ENCODE measurements at places on chromosomes 6 and 20.

- no peak for DNase-seq
Measured at GRCh38 chr6:22838345-22838744, 269.0 kb downstream of the HDGFL1 start.

DNA sequence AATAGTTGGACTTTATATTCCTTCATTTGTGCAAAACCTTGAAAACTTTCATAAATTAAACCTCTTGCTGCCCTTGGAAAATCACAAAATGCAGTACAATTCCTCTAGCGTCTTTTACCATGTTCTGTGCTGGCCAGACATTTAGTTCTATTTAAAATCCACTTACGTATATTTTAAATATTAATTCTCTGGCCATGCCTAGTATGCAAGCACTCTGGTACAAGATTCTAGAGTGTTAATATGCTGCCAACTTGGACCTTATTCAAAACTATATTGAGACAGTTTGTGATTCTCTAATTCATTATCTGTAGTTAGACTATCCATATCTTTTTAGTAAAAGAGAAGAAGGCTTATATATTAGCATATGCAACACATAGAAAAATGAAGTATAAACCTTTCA, 328.1 kb downstream of the ARHGAP18 start:
- no peak for DNase-seq

GRCh38 chr20:59020938-59021551, 1.8 kb downstream of the TUBB1 start:
- no peak for DNase-seq

DNA sequence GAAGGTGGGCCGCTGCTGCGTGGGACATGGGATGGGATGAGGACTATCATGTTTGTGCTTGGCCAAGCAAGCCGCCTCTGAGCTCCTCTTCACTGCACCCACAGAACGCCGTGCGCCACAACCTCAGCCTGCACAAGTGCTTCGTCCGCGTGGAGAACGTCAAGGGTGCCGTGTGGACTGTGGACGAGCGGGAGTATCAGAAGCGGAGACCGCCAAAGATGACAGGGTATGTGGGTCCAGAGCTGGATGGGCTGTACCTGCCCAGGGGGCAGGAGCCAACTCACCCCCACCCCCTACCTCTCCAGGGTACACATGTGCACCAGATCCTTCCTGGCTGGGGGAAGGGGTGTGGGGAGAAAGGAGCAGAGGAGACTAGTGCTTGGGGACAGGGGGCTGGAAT, 43.5 kb upstream of the MDFI start:
- no peak for DNase-seq

DNA sequence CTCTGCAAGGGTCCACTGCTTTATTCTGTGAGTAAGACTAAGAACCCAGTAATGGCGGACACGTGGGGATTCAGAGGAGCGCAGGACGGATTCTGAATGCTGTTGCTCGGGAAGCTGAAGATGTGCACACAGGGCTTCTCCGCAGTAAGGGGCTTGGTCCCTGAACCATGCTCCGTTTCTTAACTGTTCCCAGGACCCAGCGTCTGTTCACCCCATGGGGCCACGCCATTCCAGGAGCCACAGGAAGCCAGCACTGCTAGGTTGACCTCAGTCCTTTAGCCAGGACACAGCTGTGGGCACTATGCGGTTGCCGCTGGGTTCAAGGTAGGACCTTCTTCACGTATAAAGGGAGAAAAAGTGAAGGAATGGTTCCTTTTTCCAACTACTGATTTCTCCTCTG, 59.8 kb downstream of the IRF4 start:
- DNase-seq, result no peak

GRCh38 chr20:4167261-4168021, 152.1 kb upstream of the RNF24 start:
- DNase-seq, result peak; percentile 25

GRCh38 chr6:10386756-10387654, 27.9 kb downstream of the TFAP2A start:
- DNase-seq, result no peak

DNA sequence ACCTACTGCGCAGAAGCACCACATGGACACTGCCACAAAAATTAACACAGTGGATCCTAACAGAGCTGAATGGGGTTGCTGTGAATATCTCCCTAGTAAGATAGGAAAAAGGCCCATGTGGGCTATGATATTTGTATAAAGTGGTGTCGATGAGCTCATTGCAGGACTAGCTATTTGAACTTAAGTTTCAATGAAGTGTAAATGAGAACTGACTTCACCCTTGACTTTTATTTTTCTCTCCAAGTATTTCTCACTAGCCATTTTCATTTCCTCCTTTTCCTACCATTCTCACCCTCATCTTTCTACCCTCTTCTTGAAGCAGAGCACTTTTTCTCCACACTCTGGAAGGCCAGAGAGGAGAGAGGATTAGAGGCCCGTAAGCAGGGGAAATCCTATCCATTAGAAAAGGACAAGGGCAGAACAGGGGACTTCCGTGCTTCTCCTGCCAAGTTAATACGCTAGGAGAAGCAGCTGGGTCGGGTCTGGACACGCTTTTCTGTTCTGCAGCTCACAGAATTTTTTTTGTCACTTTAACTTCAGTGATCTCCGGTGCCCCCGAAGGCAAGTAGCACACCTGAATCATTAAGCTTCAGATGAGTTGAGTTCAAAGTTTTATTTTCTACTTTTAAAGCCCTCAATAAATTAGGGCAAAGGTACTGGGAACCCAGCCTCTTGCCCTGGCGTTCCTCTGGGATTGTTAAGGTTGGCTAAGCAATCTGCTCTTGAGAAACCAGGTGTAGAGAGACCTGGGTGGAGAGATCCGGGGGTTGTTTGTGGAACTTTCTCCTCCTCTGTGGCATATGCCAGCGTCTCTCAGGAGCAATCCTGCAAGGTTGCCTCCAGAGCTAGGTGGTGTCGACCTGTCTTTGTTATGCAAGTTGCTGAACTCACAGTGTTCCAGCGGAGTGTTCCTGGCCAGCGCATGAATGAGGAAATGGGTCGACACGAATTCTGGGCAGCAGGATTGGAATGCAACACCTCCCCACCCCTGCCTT, 56.2 kb upstream of the ARID1B start:
- DNase-seq, result no peak

DNA sequence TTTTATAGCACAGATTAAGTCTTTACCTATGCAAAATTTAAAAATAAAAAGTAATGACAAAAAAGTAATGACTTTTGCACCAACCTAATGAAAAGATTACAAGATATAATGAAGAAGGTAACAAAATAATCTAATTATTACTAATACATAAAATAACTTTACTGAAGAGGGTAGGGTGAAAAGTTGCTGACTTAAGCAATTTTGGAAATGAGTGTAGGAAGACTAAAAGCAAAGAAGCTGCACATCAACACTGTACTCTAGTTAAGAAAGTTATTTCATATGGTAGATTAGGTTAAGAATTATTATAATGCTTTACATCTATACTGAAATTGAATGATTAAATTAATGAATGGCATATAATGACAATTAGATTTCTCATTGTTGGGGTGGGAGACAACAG, 76.8 kb downstream of the MANEA start:
- no peak for DNase-seq

- no peak for DNase-seq
Measured at GRCh38 chr6:131059486-131059885, 3.6 kb downstream of the EPB41L2 start.

DNA sequence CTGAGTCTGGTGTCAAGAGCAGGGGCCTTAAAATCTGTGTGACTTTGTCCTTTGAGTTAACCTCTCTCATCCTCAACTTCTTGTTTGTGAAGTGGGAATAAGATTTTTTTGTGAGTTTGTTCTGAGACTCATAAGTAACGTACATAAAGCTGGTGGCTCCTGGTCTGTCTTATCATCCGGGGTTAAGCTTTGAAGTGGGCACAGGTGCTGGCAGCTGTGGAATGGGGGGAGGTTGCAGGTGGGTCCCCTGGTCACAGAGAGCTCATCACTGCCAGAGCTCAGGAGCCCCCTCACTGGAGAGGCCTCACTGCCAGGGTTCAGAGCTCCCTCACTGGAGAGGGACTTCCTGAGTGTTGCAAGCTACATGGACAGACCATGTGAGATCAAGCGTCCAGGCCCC, 174.1 kb downstream of the NRN1 start:
- no peak for DNase-seq

DNA sequence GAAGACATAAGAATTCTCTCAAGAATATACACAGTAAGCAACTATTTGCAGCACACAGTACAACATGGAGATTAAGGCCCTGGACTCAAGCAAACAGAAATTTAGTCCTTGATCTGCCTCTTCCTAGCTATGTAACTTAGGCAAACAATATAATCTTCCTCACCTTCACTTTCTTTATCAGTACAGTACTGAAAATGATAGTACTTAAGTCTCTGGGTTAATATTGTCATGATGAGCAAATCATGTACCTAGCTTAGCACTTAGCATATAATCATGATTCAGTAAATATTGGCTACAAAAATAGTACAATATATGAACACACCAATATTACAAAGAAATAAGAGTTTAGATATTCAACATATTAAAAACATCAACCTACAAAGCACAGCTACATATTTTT, 320.5 kb downstream of the HACE1 start:
- DNase-seq, result no peak

DNA sequence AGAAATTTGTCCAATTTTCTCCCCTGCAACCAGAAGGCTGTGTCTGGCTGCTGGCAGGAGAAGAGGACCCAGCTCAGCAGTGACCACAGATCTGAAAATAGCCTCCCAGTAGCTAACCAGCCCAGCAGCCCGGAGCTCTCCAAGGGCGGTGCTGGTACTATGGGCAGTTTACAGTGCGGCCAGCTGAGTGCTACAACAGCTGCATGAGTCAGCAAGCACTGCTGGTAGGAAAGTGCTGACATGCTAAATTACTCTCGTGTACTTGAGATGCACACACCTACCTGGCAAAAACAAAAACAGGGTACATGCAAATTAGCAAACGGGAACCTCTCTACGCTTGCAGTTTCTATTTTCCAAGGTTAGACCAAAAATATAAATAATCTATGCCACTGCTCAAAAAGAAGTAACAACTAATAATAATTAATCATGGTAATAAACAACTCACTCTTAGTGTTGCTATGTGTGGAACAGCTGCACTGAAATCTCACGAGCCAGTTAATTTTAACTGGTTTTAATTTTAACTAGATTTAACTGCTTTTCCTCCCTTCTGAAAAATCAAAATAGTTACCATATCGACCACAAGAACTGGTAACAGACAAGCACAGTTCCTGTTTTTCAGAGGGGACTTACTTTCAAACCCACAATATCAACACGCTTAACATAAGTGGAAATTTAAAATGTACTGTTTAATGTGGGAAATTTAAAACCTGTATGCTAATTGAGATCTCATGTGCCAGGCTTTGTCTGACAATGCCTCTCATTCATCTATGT, 10.8 kb downstream of the BACH2 start:
- no peak for DNase-seq

GRCh38 chr6:163860287-163861081, 446.0 kb downstream of the QKI start:
- DNase-seq, result no peak

DNA sequence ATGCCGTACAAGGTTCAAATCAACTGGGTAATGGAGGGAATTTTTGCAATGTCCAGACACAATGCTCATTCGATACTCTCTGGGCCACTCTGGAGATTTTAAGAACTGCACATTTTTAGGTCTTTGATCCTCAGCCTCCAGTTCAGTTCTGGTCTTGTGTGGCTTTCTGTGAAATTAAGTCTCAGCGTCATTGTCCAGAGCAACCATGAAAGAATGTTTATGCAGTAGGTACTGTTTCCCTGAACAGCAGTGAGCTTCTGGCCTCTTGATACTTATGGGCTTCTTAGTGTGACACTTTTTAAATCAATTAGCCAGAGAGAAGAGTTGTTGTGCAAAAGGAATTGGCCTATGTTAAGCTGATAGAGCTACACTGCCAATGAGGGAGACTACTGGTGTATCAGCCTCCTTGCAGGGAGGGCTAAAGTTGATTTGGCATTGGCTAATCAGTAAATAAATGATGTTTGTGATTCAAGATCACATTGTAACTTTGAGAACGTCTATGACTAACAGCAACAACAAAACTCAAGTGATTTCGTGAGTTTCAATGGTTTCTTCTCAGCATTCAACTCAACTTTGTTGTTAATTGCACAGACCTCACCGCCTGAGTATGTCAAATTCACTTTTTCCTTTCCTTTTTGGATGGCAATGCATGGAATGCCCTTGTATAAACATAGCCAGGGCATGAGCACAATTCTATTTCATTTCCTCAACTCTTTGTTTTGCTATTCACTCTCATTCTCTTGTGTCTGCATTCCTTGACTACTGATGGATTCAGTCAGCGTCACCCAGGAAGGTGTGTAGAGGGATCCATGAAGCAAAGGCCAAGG, 85.1 kb downstream of the GJA1 start:
- DNase-seq, result no peak

- no peak for DNase-seq
Measured at GRCh38 chr6:24330137-24330732, 27.6 kb downstream of the DCDC2 start.

DNA sequence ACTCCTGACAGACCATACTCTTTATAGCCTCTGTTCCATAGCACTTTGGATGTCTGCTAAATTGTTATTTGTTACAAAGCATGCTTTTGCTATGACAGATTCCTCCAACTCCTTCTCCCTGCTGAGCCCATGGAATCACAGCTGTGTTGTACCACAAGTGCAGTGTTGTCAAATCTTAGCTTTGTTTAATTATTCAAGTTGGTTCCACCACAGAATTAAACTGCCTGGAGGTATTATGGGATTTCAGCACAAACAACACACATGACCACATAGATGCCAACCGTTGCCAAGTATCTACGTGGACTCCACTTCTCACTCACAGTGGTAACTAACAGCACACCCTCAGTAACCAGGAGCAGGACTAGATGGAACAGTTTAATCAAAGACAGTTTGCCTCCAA, 32.7 kb upstream of the MARCKS start:
- DNase-seq, result no peak

- DNase-seq, result no peak
Measured at GRCh38 chr6:161347125-161347524, 73.3 kb upstream of the AGPAT4 start.

GRCh38 chr6:1940381-1940780, 305.0 kb downstream of the GMDS start:
- no peak for DNase-seq

GRCh38 chr6:168270274-168271172, 49.1 kb downstream of the DACT2 start:
- DNase-seq, result no peak

GRCh38 chr6:71707059-71707458, 179.3 kb upstream of the RIMS1 start:
- DNase-seq, result no peak

DNA sequence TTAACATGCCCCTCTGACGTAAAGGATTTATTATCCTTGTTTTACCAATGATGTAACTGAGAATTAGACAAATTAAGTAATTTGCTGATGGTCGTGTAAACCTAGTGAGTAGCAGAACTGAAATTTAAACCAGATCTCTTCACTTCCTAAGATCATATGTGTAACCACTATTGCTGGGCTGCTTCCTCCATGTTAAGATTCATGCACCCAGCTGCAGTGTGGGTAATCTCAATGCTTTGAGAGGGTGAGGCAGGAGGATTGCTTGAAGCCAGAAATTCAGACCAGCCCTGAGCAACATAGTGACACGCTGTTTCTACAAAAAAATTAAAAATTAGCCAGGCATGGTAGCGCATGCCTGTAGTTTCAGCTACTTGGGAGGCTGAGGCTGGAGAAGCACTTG, 97.9 kb downstream of the L3MBTL3 start:
- DNase-seq, result no peak

- no peak for DNase-seq
Measured at GRCh38 chr6:43801495-43802181, 31.6 kb downstream of the VEGFA start.

- no peak for DNase-seq
Measured at GRCh38 chr6:88301888-88302768, 136.0 kb upstream of the CNR1 start.
